NCI-H2029 treated with DMSO at 0.1 percent for 48 hours (cell line): ENCODE measurements at places on chromosomes 5 and 9.

DNA sequence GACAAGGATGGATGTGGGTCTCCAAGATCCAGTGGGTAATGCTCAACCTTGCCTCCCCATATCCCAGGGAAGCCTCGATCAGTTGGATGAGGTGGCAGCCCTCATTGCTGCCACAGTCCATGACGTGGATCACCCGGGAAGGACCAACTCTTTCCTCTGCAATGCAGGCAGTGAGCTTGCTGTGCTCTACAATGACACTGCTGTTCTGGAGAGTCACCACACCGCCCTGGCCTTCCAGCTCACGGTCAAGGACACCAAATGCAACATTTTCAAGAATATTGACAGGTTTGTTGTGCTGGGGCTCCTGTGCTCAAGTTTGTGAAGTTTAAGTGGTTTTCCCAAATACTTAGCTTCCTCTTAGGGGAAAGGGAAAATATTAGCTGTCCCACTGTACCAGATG, 74.0 kb downstream of the WDR41 start:
- no peak for DNase-seq

GRCh38 chr9:137105814-137106661, 8.5 kb downstream of the DPP7 start:
- no peak for DNase-seq

DNA sequence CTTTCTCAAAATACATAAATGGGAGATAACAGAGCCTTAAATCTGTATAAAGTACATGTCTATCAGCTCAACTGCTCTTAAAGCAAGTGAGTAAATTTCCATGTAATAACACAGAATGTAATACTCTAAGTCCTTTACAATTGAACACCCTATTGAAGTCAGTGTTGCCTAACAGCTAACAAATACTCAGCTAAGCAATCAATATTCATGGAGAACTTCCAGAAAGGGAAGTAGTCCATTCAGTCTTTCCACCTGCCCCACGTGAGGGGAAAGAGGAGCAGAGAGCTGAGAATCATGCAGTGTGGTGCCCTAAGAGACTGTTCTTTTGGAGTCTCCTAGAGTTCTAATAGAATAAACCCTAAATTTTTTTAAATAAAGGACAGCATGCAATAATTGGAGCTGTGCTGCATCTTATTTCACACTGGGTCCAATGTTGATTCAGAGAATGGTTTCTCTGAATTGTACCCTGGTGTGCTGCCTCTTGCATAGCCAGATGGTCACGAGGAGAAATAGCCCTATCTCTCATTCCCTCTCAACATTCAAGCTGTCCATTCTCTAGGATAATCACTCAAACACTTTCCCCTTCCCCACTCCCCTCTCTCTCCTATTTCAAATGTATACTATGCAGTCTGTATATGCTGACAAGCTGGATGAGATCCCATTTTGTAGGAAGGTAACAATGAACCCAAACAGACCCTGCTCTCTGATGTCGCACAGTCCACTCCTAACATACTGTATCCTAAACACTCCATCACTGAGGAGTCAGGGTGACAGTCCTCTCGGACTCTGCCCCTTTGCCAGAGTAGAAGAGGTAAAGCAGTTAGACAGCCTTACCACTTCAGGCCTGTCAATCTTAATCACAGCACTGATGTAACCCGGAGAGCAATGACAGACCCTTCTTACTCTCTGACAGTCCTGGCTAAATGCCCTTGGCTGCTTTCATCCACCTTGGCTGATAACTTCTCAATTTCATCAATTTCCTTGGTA, 134.8 kb downstream of the EPB41L4A start:
- peak; percentile 34 for DNase-seq

DNA sequence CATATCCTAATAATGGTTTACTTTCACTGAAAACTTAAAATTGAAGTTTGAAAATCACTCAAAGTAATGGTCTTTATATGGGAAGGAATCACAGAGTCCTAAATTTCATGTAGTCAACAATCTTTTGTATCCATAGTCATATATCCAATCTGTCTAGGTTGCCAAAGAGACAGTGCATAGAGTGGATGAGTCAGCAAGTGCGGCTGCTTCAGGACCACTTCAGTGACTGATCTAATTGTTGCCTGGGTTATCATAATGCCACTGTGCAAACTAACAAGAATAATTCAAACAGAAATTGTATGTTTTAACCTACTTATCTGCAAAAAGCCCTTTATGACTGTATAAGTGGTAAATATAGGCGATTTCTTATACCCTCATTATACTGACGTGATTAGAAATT, 211.3 kb upstream of the PRR16 start:
- peak; percentile 10 for DNase-seq

DNA sequence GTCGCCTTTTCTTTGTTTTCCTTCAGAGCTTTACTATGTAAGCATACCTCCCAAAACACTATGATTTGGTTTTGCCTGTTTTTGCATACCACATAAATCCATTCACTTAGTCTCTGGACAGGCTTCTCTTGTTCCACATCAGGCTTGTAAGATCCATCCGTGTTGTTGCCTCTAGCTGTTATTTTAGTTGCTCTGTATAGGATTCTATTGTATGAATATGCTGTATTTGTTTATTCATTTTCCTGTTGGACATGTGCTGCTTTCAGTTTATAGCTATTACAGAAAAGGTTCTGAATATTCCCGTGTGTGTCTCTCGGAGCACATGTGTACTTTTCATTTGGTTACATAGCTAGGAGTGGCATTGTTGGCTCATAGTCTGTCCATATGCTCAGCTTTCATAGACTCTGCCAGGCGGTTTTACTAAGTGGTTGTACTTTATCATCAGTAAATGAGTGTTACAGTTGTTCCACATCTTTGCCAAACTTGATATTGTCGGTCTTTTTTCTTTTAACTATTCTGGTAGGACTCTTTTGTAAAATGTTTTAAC, 41.8 kb downstream of the NUP214 start:
- DNase-seq, result peak; percentile 45

GRCh38 chr5:156331181-156331580, 4.2 kb downstream of the SGCD start:
- no peak for DNase-seq

GRCh38 chr9:88355166-88355565, 33.1 kb upstream of the SPIN1 start:
- no peak for DNase-seq

DNA sequence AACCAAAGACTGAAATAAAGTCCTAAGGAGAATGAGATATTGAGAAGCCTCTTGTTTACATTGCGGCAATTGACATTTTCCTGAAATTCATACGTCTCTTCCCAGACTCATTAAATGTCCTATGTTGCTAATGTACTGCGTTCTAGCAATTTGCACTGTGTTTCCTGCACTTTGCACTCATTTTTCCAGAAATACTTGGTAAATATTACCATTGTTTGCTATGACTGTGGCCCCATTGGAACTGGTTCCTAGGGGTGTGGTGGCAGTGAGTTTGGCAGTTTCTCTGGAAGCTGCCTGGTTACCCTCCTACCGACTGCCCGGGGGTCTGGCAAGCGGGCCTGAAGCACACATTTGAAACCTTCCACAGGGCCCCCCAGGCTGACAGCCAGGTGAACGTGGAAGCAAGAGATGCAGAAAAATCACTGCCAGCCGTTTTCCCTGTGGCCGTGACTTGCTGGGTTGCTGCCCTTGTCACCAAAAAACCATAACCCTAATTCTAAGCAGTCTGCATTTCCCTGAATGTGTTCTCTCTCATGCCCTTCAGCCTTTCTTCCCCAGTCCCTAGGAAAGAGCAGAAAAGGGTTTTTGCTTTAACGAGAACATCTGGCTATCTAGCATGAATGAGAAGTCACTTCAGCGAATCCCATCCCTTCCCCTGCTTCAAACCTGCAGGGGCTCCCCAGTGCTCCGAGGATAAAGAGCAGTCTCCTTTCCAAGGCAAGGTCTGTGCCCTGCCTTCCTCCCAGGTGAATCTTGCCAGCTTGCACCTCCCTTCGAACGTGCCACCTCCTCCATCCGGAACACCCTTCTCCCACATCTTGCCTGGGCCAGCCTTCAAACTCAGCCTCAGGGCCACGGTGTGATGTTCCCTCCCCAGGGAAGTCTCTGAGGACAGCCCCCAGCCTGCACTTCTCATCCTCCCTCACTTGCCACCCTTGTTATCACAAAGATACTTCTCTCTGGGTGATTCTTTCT, 84.2 kb downstream of the AK8 start:
- DNase-seq, result no peak

DNA sequence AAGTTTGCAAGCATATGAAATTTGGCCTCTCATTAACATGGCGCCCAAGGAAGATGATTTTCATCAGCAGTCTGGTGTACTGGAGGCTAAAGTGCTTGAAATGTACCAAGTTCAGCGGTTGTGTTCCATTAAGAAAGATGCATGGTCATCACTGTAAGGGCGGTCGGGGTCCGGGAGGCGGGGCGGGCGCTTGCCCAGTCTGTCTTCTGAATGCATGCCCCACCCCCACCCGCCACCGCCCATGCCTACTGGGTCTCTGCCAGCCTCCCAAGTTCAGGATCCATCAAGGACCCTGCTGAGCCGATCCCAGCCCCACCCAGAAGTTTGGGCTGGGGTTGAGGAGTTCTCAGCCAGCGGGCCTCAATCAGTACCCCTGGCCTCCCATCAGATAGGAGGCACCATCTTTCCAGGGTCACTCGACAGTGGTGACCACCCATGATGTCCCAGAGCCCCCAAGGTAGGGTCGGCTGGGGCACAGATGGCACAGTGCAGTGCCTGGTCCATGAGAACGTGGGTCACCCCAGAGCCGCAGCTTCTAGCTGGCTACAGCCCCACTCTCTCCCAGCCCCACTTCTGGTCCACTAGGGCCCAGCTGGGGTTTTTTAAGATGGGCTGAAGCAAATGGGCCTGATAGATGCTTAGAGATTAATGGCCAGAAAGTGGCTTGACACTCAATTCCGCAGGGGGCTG, 24.4 kb upstream of the PRDM12 start:
- no peak for DNase-seq

- no peak for DNase-seq
These were observed 255.3 kb upstream of the SMARCA2 start for GRCh38 chr9:1759771-1760300.

DNA sequence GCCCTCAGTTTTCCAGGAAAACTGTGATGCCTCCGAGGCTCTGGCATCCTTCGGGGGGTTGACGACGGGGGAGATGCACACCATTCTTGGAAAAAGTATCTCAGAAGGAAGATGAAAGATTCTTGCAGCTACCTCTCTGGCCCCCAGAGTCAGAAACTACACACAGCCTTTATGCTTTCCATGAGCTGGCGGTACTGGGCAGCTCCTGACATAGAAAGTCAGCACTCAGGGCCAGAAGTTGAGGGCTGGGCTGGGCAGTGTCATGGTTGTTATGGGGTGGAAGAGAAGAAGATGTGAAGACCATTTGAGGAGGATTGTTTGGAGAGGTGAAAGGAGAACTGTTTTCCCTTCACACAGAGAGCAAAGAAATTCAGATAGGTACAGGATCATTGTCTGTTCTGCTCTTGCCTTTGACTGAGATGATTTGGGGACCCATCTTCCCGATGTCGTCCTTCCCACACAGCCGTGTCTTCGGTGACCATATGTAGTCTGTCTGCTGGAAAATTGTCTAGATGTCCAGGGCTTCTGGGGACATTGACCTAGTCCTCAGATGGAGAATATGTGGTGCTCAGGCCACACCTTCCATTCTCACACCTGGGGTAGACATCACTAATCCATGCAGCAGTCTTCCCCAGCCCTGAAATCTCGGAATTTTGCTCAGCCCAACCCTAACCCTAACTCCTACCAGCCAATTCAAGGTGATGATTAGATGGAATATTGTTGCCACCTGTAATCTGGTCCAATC, 237.1 kb downstream of the CACNA1B start:
- no peak for DNase-seq

DNA sequence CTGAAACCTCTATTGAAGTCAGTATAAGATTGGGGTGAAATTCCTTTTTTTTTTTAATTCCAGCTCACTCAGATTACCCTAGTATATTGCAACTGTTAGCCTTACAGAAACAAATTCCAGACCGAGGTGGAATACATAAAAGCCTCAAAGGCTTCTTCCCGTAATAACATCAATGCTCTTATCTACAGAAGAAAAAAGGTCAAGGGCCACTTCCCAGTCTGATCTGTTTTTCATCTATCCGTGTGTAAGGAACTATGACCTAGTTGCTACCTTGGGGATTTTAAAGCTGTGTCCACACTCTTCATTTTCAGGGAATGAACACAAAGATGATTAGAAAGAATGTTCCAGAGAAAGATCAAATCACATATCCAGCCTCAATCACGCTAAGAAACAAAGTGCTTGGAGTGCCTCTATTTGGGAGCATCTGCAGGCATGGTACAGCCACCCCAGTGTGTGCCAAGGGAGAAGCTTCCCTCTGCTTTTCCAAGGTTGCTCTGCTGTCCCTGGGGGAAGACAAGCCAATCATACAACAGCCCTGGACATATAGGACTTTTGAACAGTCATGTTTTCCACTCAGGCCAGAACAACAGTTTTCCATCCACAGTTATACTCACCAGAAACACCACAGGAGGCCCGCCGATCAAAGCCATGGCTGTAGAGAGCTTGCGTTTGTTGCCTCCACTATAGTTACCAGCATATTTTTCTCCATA, 23.5 kb downstream of the NIPSNAP3B start:
- DNase-seq, result no peak

GRCh38 chr5:72508241-72509170, 1.3 kb upstream of the ZNF366 start:
- DNase-seq, result no peak

- DNase-seq, result no peak
These were observed 57.1 kb downstream of the SUB1 start for GRCh38 chr5:32642276-32643002.

GRCh38 chr5:34452170-34452828, 203.8 kb upstream of the RAI14 start:
- DNase-seq, result no peak

DNA sequence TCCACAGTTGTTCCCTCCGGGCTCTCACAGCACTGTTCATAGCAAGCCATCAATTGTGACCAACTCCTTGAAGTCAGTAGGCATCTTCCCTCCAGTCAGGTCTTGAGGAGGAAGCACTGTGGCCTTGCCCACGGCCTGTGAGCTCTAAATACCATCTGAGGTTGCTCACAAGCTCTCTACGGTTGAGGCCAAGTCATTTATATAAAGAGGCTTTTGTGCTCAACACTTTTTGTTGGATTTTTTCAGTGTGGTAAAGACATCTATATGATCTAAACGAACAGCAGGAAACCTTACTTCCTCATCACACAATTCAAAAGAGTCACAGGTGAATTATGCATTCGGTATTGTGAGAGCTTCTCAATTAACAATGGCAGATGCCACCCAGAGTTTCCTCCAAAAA, 97.3 kb downstream of the ZNF462 start:
- no peak for DNase-seq

GRCh38 chr5:67731886-67732285, 483.7 kb upstream of the PIK3R1 start:
- DNase-seq, result no peak

DNA sequence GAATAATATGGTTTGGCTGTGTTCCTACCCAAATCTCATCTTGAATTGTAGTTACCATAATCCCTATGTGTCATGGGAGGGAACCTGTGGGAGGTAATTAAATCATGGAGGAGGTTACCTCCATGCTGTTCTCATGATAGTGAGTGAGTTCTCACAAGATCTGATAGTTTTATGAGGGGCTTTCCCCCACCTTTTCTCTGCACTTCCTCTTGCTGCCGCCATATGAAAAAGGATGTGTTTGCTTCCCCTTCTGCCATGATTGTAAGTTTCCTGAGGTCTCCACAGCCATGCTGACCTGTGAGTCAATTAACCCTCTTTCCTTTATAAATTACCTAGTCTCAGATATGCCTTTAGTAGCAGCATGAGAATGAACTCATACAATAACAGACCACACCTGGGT, 63.7 kb upstream of the PRR16 start:
- no peak for DNase-seq
